ENCODE measurements at places on chromosomes 13 and 19. TPM values are rescaled to one million over a fixed set of nuclear protein-coding genes. Genes with fewer than 3 reads are reported as not detected.

The IRF3 gene
- 66.5 TPM for total RNA-seq

DNA sequence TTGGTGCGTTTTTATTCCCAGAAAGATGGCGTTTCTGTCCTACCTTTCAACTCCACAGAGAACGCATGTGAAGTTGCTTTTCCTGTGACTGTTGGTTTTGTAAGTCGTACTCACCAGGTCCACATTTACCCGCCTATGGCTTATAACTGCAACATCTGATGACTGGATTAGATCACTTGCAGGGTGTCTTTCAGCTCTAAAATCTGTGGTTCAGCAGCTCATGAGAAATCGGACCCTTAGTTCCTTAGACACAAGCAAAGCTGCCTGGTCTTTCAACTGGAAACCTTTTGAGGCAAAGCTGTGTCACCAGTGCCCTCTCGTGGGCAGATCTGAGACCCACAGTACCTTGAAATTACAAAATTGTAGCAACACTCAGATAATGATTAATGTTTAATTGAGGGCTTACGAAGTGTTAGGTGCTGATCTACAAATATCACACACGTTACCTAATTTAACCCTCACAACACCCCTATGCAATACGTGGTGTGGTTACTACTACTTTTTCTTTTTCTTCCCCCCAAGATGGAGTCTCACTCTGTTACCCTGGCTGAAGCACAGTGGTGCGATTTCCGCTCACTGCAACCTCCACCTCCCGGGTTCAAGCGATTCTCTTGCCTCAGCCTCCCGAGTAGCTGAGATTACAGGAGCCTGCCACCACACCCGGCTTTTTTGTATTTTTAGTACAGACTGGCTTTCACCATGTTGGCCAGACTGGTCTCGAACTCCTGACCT, 65.4 kb downstream of the RUBCNL start:
- DNase-seq: peak; percentile 56

- DNase-seq: no peak
Observed at GRCh38 chr19:53007606-53008005, 6.1 kb upstream of the ERVV-1 start.

DNA sequence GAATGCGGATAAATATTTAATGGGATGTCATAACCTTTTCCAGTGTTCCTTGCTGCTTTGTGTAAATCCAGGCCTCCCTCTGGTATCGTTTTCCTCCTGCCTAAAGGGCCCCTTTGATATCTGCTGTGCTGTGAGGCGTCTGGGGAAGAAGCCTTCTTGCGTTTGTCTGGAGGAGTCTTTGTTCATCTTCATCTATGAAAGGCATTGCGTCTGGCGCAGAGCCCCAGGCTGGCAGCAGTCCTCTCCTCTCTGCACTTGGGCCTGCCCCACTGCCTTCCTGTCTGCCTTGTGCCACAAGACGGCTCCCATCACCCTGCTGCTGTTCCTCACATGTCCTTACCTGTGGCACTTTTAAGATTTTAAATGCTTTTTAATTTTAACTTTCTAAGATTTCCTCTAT, 9.8 kb downstream of the PROZ start:
- DNase-seq: no peak

Measured in fibroblast of villous mesenchyme (primary cell).